ENCODE measurements at places on chromosomes 7 and 10. TPM values are rescaled to one million over a fixed set of nuclear protein-coding genes. Genes with fewer than 3 reads are reported as not detected.
A peak's percentile ranks its signal among the peaks of the same experiment; 100 is the strongest.

Gene GRID2IP
- 0.25 TPM for polyA plus RNA-seq

Gene ZNF736
- not detected for polyA plus RNA-seq

Gene ACHE
- polyA plus RNA-seq = 16.3 TPM

Gene SLC26A5
- polyA plus RNA-seq = 0.28 TPM

Gene CYP2C9
- 39.3 TPM for polyA plus RNA-seq

Gene SPDYE1
- polyA plus RNA-seq = 0.99 TPM

- no peaks in the 10 kb centered on the region for H3K36me3 ChIP-seq
- no peak overlapping the region for H3K27ac ChIP-seq
- no peak overlapping the region for H3K4me3 ChIP-seq
- H3K27me3 ChIP-seq = no peaks in the 10 kb centered on the region
Observed at GRCh38 chr7:46948716-46949115, 633.2 kb downstream of the TNS3 start.

- DNase-seq = no peak
- H3K27ac ChIP-seq = no peak overlapping the region
- H3K36me3 ChIP-seq = no peaks in the 10 kb centered on the region
- H3K27me3 ChIP-seq = no peaks in the 10 kb centered on the region
- no peak overlapping the region for H3K4me3 ChIP-seq
- H3K4me1 ChIP-seq = no peaks in the 10 kb centered on the region
Observed at GRCh38 chr7:46830-47140, 145.6 kb upstream of the FAM20C start.

- H3K27ac ChIP-seq = no peak overlapping the region
- H3K36me3 ChIP-seq = no peaks in the 10 kb centered on the region
- DNase-seq = no peak
- no peak overlapping the region for H3K4me3 ChIP-seq
- H3K27me3 ChIP-seq = no peaks in the 10 kb centered on the region
- H3K4me1 ChIP-seq = no peaks in the 10 kb centered on the region
Observed at GRCh38 chr7:64192148-64192704, 14.8 kb upstream of the ZNF735 start.

GRCh38 chr7:87574630-87575029, 26.1 kb downstream of the ABCB1 start:
- H3K36me3 ChIP-seq = no peaks in the 10 kb centered on the region
- no peaks in the 10 kb centered on the region for H3K4me1 ChIP-seq
- no peak overlapping the region for H3K4me3 ChIP-seq
- H3K27me3 ChIP-seq = no peaks in the 10 kb centered on the region
- no peak overlapping the region for H3K27ac ChIP-seq

DNA sequence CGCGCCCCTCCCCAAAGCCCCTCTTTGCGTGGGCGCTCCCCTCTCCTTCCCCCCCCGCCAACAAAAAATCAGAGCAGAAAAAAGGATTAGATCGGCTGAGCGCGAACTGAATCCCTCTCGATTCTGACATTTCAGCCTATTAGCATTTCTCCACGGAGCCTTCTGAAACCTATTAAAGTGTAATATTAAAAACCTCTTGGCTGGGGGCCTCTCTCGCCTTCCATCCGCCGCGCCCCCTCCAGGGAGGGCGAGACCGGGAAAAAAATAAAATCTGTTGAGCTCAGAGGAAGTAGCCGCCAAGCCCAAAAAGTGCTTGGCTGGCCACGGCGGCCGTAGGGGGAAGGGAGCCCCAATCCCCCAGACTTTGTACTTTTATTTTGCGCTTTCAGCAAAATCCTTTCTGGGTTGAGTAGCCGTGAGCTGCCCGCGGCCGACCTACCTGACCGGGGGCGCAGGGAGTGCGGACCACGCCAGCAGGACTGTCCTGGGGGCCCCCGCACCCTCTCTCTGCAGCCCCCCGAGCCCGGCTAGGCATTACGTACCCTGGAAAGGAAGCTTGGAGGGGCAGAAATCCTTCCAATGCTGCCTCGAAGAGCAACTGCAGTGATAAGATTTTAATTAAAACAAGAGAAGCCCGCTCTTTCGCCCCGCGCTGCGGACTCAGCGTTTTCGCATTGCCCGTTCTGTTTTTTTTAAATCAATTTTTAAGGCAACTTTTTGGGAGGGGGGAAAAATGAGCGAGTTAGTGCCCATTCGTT, 1.3 kb upstream of the TNRC18 start:
- H3K36me3 ChIP-seq = no peaks in the 10 kb centered on the region
- H3K27me3 ChIP-seq = no peaks in the 10 kb centered on the region
- no peaks in the 10 kb centered on the region for H3K4me1 ChIP-seq
- H3K4me3 ChIP-seq = peak overlapping the region; percentile 89

- no peaks in the 10 kb centered on the region for H3K36me3 ChIP-seq
- no peaks in the 10 kb centered on the region for H3K27me3 ChIP-seq
- H3K4me1 ChIP-seq = no peaks in the 10 kb centered on the region
- H3K4me3 ChIP-seq = no peak overlapping the region
Observed at GRCh38 chr7:30572212-30572841, 22.4 kb upstream of the GARS1 start.

DNA sequence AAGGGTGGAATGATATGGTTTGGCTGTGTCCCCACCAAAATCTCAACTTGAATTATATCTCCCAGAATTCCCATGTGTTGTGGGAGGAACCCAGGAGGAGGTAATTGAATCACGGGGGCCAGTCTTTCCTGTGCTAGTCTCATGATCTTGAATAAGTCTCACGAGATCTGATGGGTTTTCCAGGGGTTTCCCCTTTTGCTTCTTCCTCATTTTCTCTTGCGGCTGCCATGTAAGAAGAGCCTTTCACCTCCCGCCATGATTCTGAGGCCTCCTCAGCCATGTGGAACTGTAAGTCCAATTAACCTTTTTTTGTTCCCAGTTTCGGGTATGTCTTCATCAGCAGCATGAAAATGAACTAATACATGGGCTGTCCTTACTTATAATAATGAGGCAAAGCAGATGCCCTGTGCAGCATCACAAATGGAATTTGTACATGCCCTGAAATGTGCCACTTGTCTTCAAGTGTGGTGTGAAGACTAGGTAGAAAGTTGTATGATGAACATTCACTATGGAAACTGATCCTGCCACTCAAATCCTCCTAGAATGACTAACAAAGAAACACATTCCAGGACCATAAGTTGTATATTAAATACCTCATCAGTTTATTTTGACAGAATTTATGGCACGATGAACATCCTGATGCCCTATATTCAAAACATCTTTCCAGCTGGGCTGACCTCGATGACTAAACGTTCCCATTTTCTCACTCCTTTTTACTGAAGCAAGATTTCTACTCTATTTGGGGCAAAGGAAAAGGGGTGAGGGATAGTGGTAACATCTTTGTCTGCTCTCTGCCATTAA, 122.8 kb upstream of the CTTNBP2 start:
- no peaks in the 10 kb centered on the region for H3K4me1 ChIP-seq
- no peaks in the 10 kb centered on the region for H3K27me3 ChIP-seq
- H3K27ac ChIP-seq = no peak overlapping the region

- no peaks in the 10 kb centered on the region for H3K4me1 ChIP-seq
- no peak for DNase-seq
- no peaks in the 10 kb centered on the region for H3K27me3 ChIP-seq
- no peak overlapping the region for H3K4me3 ChIP-seq
Observed at GRCh38 chr10:33781606-33782395, 447.3 kb upstream of the NRP1 start.

DNA sequence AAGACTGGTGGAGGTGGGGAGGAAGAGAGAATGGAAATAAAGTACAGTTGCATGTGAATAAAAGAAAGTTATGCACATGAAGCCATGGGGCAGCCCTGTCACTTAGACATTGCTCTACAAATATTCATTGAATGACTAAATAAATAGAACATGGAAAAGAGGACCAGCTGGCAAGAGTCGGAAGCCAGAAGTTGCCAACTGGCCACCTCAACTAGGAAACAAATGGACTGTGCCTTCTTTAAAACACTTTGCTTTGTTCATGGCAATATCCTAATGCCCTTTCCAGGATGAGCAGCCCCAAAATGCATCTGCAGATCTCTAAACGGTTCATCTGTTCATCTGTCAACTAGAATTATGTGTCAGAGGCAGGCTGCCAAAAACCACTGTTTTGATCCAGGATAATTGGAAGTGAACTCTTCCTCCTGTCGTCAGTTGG, 157.3 kb downstream of the NOC3L start:
- H3K36me3 ChIP-seq = no peaks in the 10 kb centered on the region
- H3K4me3 ChIP-seq = no peak overlapping the region
- H3K27ac ChIP-seq = no peak overlapping the region

DNA sequence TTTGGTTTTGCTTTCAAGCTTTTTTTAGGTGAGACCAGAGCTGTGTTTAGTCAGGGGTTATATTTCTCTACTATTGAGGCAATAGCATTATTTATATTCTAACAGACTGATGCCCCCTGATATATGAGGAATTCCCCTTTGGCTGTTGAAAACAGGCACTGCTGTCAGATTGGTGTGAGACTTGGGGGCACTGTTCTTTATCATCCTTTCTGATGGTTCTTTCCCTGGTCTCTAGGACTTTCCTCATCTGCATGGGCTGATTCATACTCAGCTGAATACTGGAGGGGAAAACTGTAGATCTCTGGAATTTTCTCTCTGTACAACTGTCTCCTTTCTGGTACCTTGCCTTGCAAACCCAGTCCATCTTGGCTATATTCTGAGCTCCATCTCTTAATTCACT, 10.0 kb upstream of the ICA1 start:
- no peaks in the 10 kb centered on the region for H3K27me3 ChIP-seq
- no peaks in the 10 kb centered on the region for H3K4me1 ChIP-seq
- H3K4me3 ChIP-seq = no peak overlapping the region
- DNase-seq = no peak

GRCh38 chr10:88336334-88336733, 246.8 kb downstream of the RNLS start:
- H3K36me3 ChIP-seq = no peaks in the 10 kb centered on the region
- no peaks in the 10 kb centered on the region for H3K27me3 ChIP-seq
- H3K27ac ChIP-seq = no peak overlapping the region
- DNase-seq = no peak
- no peak overlapping the region for H3K4me3 ChIP-seq
- no peaks in the 10 kb centered on the region for H3K4me1 ChIP-seq

GRCh38 chr10:15254808-15255648, 86.5 kb upstream of the NMT2 start:
- DNase-seq = no peak
- H3K27ac ChIP-seq = no peak overlapping the region
- H3K27me3 ChIP-seq = no peaks in the 10 kb centered on the region

DNA sequence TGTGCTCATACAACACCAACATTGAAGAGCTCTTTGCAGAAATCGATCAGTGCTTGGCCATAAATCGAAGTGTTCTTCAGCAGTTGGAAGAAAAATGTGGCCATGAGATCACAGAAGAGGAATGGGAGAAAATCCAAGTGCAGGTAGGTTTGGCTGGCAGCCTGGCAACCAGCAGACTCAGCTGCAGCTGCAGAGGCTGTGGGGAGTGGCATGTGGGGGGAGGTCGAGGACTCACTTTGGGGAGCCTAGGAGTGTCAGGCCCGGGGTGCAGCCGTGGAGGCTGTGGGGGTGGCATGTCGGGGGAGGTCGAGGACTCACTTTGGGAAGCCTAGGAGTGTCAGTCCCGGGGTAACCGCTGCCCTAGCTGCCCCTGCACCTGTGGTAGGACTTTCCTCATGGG, 35.1 kb downstream of the RNF32 start:
- no peak for DNase-seq
- H3K4me3 ChIP-seq = no peak overlapping the region
- no peak overlapping the region for H3K27ac ChIP-seq
- no peaks in the 10 kb centered on the region for H3K4me1 ChIP-seq
- H3K36me3 ChIP-seq = no peaks in the 10 kb centered on the region

GRCh38 chr7:47578579-47579270, 3.2 kb downstream of the TNS3 start:
- no peak overlapping the region for H3K4me3 ChIP-seq
- peak; percentile 62 for DNase-seq
- H3K4me1 ChIP-seq = peaks cover 73% of the 10 kb centered on the region
- peak overlapping the region; percentile 100 for H3K27ac ChIP-seq
- H3K27me3 ChIP-seq = no peaks in the 10 kb centered on the region

GRCh38 chr7:22338877-22339276, 18.1 kb downstream of the RAPGEF5 start:
- no peak for DNase-seq
- no peak overlapping the region for H3K27ac ChIP-seq
- no peak overlapping the region for H3K4me3 ChIP-seq
- H3K4me1 ChIP-seq = peaks cover 10% of the 10 kb centered on the region
- H3K27me3 ChIP-seq = no peaks in the 10 kb centered on the region

DNA sequence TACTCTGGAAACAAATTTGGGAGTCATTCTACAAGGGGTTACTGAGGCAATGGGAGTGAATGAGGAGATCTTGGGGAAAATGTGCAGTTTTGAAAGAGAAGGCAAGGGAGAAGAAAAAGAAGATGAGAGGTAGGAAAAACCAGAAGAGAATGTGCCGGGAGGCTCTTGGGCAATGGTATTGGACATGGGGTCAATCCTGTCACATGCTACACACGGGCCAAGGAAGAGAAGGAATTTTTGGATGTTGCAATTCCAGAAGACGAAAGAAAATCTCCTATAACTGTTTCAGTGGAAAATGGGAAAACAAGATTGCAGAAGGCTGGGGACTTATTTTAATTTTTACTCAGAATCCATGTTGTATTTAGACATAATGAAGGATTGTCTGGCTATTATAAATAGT, 615.0 kb downstream of the PHTF2 start:
- no peak for DNase-seq
- no peaks in the 10 kb centered on the region for H3K4me1 ChIP-seq
- H3K36me3 ChIP-seq = no peaks in the 10 kb centered on the region
- H3K27ac ChIP-seq = no peak overlapping the region
